ENCODE measurements at places on chromosomes 1 and 21.

GRCh38 chr1:21564521-21565095 lies 55.4 kb downstream of the ALPL start:
- ATAC-seq, result no peak

DNA sequence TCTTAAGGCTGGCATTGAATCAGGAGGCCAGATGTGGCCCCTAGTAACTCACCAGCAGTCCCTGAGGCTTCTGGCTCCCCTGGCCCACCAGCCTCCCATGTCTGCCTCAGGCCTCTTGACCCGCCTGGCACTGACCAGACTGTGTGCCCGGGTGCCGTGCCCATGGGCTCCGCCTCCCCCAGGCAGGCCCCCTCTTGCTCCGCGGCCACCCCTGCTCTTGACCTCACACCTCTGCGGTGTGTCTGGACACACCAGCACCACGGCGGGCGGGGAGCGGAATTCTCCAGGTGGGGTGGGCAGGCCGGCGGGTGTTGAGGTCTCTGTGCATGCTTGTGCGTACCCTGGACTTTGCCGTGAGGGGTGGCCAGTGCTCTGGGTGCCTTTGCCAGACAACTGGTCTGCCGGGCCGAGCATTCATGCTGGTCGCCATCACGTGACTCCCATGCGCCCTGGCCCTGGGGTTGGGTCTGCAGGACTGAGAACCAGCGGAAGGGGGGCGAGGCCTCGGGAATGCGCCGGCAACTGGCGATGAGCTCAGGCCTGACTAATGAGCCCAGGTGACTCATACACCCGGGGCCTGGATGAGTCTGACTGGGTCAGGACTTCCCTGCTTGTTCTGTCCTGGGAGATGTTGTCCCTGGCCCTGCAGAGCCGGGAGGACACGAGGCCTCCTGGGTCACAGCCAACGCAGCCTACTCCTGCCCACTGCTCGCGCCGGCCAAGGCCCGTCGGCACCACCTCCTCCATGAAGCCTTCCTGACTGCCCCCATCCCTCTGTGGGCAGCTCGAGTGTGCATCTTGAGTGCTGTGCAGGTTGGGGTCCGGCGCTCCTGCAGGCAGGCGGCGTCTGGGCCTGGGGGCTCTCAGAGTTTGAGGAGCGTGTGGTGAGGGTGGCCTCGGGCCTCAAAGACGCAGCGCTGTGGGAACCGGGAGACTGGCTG lies 22.6 kb downstream of the COL18A1 start:
- ATAC-seq, result no peak

DNA sequence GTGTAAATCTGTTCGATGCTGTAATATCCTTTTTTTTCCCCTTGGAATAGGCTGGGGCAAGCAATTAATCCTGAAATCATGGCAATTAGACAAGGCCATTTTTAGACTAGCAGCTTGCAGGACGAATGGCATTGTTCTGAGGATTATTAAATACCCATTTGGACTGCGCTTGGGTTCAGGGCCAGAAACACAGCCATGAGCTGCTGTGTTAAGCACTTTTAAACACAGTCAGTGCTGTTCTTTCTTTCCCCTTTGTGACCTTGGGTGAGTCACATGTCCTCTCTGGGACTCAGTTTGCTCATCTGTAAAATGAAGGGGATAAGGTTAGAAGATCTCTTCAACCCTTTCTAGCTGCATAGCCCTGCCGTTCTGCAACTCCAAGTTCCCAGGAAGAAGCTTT lies 58.6 kb upstream of the C8B start:
- no peak for ATAC-seq

DNA sequence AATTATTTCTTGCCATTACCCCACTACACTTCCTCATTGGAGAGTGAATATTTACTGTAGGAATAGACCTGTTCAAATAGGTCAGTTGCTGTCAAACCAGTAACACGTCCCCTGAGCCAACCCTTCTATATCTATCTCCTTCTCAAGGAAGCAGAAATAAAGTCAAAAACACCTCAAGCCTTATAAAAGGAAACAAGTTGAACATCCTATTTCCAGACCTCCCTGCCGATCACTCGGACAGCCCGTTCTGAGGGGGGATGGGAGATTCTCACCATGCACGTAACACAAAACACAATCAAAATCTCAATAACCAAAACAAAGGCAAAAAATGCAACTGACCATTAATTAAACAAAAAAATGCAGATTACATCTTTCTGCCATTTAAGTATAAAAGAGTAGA lies 121.5 kb upstream of the KRTAP19-8 start:
- ATAC-seq, result no peak

DNA sequence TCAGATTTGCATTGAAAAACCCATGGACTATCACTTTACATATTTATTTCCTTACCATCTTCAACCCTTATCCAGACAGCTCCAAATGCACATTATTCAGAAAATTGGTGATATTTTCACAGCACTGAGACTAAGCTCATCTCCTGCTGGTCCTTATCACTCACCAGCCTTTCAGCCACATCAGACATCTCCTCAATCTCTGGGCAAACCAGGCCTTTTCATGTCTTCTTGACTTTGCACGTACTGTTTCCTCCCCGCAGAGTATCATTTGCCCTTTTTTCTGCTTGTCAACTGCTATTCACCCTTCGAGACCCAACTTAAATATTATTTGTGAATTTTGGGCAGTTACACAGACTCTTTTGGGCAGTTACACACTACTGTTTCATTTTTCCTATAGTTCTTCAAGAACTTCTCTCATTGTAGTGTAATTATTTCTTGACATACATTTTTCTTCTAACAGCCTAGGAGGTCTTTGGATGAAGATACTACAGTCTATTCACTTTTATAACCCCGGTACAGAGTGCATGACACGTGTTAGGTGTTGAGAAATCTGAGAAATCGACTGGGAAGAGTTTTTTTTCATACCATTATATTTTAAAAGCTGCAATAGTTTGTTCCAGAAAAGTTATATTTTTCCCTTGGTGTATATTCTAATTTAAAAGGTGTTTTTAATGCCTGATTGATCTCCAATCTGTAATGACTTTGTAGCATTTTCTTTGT lies 98.0 kb downstream of the FGGY start:
- ATAC-seq, result no peak
